ENCODE measurements at places on chromosomes 5 and 9.

GRCh38 chr5:169988206-169988605 lies 7.9 kb upstream of the INSYN2B start:
- DNase-seq: no peak

DNA sequence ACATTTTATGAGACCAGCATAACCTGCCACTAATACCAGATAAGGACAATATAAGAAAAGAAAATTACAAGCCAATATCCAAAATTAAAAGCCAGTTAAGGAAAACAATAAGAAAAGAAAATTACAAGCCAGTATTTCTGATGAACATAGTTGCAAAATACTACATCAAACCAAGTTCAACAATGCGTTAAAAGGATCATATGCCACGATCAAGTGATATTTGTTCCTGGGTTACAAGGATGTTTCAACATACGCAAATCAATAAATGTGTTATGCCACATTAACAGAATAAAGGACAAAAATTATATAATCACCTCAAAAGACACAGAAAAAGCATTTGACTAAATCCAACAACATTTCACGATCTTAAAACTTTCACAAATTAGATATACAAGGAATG lies 431.9 kb downstream of the ELAVL2 start:
- no peak for DNase-seq

DNA sequence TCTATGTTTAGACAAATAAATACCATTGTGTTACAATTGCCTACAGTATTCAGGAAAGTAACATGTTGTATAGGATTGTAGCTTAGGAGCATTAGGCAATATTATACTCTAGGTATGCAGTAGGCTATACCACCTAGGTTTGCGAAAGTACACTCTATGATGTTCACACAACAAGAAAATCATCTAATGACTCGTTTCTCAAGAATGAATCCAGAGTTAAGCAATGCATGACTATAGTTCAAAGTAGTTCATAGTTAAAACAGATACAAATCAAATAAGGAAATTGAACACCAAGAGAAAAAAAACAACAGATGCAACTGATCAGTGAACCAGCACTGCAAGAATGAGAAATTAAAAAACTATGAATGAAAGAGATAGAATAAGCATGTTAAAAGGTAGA lies 27.6 kb upstream of the ABLIM3 start:
- DNase-seq: no peak

- DNase-seq: no peak
Observed at GRCh38 chr9:23563517-23563916, 262.5 kb downstream of the ELAVL2 start.

DNA sequence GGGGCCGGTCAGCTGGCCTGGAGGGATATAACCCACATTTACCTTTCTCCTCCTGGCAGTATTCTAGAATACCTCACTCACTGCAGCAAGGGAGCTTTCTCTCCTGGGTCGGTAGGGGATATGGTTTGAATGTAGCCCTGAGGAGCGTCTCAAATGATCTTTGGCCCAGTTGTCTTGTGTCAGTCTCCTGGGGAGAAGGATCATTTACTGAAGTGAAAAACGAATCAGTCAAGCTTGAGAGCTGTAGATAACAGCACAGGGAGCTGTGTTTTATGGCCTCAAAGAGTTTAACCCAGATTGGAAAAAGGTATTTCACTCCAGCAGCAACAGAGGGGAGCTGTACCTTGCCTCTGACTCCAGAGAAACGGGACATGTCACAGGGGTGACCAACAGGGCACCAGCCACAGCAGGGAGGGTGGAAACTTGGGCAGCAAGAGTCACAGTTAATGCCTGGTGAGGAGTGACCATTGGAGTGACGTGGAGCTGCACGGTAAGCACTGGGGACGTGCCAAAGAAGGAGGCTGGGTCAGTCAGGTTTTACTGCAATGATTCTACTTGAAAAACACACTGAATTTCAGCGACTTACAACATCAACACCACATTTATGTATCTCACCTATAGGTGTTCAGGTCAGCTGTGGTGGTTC lies 29.8 kb upstream of the ZFR start:
- no peak for DNase-seq

DNA sequence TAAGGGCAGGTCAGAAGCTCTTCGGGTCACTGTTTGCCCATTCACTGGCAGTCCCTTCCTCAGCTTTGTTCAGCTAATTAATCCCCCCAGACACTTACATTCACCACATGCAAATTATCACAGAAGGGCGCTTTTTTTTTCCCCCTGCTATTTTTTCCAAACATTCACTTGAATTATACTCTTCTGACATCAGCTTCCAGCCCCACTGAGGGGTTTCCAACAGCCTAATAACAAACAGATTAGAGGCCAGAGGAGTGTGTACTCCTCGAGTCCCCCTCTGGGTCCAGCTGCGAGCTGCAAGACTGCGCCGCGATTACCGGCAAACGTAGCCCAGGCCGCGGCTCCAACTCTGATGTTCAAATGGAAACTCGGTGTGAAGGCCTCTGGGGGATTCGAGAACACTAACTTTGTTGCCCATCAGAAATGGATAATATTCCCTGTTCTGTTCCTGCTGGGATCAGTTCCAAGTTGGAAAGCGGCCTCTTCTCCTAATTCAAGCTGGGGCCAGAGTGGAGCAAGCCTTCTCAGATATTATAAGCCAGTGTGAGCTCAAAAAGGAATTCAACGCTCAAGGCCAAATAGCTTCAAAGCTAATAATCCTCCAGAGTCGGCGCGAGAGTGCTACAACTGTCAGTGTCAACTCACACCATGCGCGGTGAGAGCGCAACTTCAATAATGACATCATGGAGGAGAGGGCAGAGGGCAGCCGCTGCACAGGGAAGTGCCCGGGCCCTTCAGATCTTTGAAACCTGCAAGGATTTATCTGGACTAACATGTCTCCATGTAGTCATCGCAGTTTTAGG lies 560.8 kb downstream of the BNC2 start:
- peak; percentile 33 for DNase-seq

- DNase-seq: no peak
Observed at GRCh38 chr9:95007226-95007869, 280.8 kb downstream of the AOPEP start.

DNA sequence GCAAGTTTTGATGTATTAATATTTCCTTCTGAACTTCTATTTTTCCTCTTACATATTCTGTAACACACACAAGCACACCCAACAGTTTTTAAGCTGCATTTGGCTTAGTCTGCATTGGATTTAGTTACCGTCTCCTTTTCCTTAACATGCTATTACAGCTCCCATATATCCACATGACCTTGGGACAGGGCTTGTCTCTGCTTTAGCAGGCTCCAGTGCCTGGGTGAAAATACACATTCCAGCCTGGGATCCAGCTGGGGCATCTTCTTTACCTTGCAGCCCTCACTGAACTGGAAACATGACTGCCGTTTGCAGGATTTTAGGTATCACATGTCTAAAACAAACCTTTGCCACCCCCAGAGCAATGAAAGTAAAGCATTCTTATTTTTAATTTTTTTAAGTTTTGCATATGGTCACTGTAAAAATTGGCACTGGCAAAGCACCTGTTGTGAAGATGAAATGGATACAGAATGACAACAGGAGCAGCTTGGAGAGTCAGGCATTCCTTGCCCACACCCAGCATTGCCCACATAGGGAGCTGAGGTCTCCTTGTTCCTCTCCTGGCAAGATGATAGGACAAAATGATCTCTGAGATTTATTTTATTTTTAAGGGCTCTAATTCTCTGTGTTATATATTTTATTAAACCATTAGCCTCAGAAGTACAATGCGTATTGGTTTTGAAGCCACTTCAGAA lies 4.0 kb downstream of the GADD45G start:
- peak; percentile 48 for DNase-seq

Data from gastrocnemius medialis (tissue), 4 donors.